ENCODE measurements at places on chromosomes 16 and 17.

DNA sequence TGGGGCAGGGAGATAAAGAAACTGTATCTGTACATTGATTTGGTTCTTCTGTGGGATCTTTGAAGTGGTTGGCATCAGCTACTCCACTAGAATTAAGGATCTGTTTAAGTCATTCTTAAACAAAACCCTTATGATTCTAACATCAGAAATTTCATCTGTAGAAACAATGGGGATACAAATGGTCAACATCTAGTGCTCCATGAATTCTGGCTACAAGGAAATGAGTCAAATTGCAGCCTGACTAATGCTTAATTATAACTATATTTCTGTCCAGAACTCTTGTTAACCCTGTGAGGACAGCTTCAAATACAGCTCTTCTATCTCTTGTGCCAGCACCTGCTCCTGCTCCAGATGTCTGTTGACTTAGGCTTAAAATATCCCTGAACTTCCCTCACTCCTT lies 13.9 kb upstream of the GINS3 start:
- no peak for DNase-seq

DNA sequence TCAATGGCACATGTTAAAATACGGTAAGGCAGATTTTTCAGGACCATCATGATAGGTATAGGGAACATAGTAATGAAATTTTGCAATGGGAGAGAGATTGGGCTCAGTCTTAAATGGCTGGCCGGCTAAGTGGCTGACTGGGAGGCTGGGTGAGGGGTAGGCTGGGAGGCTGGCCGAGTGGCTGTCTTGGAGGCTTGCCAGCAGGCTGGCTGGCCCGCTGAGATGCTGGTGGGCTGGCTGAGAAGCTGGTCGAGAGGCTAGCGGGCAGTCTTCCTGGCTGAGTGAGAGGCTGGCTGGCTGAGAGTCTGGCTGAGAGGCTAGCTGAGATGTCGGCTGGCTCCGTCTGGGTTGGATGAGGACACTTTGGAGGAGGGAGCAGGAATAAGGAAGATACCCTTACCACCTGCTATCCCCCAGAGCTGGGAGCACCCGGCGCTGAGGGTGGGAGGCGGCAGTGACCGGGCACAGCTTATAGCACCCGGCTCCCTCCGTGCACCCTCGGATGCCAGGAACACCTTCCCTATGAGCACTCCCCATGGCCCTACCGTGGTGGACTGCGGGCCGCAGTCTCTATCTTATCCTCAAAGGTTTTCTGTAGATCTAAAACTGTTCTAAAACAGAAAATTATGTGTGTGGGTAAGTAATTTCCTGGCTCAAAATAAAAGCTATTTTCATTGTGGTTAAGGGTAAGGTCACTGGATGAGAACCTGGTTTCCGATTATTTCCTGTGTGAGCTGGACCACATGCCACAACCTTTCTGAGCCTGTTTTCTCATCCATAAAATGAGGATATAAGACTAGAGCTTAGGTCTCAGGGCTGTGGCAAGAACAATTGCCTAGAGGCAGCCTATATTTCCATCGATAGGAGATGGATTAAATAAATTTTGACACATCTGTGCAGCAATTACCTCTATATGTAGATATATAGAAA lies 34.5 kb upstream of the TMC5 start:
- no peak for DNase-seq

DNA sequence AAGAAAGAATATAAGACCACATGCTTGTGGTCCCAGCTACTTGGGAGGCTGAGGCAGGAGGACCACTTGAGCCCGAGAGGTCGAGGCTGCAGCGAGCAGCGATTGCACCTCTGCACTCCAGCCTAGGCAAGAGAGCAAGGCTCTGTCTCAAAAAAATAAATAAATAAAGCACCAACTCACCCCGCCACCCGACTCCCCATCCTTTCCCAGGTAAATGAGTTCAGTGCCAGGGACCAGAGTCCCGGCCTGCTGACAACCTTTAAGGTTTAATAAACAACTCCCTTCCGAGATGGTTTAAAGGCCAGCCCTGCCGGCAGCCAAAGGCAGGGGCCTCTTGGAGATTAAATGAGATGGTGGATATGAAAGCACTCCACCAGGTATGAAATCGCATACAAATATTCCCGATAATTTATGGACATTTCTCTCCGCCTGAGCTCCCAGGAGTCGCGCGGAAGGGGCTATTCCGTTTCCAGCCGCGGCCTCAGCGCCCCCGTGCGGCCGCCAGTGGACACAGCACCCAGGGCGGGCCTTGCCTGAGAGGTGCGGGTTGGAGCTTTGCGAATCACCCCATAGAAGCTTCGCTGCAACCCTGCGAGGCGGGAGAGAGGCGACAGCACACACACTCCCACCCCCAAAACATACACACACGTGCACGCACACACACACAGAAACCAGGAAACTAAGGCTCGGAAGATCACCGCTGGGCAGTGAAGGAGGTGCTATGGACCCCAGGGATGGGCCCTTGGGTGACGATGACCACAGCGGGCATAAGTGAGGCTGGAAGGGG lies 4.0 kb upstream of the RPL38 start:
- no peak for DNase-seq

DNA sequence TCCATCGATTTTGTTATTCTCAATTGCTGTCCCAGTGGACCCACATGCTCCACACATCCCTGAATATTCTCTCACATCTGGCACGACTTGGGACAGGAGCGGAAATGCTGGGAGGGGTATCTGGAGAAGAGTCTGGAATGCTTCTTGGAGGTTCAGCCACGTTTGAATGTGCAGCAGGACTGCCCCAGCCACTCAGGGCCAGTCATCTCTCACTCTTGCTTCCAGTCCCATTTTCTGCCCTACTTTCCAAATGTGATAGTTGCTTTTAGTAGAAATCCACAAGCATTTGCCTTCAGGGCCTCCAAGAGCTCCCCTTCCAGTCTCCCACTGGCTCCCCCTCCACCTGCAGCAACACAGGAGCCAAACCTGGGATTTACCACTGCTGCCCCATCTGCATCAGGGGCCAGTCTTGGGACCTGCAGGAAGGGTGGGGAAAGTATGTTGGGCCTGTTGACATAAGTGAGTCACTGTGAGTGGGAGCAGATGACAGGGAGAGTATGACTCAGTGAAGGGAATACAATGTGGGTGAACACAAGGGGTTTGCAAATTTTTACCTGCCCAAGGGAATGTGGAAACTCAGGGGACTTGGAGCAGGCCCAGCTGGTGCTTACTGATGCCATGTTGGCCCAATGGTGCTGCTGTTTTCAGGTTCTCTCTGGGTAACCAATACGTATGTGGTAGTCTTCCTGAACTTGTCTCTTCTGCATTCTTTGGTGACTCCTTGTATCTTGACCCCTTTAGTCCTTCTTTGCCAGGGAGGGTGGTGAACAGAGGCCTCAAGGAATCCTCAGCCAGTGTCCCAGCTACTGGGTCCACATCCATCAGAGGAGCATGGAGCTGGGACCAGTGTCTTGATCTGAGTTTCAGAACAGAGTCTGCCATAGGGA lies 78.8 kb upstream of the CRHR1 start:
- DNase-seq = no peak

DNA sequence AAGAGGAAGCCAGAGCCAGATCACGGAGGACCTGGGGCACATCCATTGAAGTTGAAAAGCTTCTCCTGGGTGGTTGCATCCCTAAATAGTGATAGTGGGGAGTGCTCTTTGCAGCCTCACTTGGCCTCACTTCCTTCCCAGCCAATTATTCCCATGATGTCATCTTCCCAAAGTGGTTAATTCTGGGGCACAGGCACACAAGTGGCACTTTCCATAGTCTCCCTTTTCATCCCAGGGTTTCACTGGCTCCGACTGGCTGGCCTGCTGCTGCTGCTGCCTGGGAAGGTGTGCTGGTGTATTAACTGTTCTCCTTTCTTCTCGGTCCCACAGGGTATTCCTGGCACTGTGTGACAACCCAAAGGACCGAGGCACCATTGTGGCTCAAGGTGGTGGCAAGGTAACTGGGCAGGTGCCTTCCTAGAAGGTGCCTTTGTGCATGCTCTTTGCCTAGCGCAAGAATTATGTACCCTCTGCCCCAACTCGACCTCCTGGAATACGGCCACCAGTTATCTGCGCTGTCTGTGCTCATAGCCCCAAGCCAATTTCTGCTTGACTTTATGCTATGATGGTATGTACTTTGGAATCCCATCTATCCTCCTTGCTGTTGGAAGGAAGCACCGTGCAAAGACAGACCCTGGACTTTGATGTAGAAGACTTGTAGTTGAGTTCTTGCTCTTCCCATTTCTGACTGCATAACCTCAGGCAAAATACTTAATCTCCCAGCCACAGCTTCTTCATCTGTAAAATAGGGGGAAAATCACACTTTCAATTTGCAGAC lies 18.4 kb downstream of the SLC35G3 start:
- no peak for DNase-seq

GRCh38 chr17:82548681-82549303 lies 29.3 kb downstream of the FOXK2 start:
- peak; percentile 61 for DNase-seq

- no peak for DNase-seq
These were observed 32.8 kb downstream of the DHX38 start for GRCh38 chr16:72126429-72126765.

DNA sequence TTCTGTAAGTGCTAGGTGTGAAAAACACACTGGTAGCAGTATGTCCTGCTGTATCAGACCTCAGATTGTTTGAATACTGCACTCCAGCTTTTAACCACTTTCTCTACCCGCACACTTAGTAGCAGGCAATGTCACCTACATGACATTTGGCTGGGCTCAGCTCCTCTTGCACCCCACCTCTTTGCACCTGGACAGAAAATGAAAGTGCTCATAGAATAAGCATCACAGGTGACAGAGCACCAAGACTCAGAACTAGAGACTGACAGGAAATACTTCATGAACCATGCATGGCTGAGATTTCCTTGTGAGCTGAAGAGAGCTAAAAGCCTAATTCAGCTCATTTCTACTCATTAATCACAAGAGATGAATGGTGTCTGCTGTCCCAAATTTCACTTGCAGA lies 1014.2 kb upstream of the CDH8 start:
- DNase-seq = no peak

- DNase-seq = no peak
These were observed 91.9 kb downstream of the IRF8 start for GRCh38 chr16:85990861-85991301.

GRCh38 chr17:8444494-8444893 lies 8.8 kb downstream of the NDEL1 start:
- no peak for DNase-seq

- no peak for DNase-seq
These were observed 7.5 kb downstream of the CTU2 start for GRCh38 chr16:88713568-88714419.

DNA sequence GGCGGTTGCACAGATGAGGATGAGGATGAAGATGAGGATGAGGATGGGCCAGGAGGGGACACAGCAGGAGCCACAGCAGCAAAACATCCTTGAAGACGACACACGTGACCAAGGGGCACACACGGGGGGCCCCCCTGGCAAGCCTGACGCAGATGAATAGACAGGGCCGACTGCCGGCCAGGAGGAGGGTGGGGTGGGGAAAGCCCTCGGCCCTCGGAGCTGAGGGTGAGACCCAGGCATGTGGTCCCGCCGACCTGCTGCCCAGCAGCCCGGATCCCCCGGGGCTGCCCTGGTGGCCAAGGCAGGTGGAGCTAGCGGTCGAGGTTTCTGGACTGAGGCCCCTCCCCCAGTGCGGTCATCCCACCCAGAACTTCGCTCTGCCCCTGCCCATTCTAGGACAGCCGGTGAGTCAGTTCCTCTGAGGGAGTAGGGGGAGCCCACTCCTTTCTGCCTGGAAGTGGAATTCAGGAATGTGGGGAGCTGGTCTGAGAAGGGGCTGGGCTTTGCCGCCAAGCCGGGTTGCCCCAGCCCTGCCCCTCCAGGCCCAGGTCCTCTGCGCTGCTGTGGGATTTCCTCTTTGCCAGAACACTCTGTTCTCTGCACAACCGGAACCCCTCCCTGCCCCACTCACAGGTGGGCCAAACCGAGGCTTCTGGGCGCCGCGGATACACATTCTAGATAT lies 9.9 kb downstream of the CYGB start:
- no peak for DNase-seq

DNA sequence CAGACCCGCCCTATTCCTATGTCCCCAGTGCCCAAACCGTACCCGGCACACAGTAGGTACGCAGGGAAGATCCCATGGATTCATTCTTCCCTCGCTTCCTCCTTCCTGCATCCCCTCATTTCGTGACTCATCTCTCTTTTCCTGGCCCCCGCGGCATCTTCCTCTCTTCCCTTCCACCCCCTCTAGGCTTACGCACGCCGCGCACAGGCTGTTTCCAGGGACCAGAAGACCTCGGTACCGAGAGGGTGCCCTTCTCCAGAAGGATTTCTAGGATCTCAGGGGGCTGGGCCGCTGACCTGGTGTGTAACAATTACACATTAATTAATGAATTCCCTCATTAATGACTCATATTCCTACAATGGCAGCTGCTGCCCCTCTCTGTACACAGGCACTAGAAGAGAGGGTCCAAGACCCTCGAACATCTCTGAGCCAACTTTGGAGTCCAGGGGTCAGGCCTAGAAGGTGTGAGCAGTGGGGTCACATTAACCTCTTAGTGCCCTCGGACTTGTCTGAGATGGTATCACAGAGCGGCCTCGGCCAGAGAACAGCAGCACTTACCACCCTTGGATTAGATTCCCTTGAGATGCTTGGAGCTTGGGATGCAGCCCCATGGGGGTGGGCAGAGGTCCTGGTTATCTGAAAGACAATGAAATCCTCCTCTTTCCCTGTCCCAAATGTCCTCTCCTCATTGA lies 16.8 kb upstream of the PLLP start:
- no peak for DNase-seq

GRCh38 chr17:82392209-82392920 lies 20.8 kb downstream of the UTS2R start:
- no peak for DNase-seq

DNA sequence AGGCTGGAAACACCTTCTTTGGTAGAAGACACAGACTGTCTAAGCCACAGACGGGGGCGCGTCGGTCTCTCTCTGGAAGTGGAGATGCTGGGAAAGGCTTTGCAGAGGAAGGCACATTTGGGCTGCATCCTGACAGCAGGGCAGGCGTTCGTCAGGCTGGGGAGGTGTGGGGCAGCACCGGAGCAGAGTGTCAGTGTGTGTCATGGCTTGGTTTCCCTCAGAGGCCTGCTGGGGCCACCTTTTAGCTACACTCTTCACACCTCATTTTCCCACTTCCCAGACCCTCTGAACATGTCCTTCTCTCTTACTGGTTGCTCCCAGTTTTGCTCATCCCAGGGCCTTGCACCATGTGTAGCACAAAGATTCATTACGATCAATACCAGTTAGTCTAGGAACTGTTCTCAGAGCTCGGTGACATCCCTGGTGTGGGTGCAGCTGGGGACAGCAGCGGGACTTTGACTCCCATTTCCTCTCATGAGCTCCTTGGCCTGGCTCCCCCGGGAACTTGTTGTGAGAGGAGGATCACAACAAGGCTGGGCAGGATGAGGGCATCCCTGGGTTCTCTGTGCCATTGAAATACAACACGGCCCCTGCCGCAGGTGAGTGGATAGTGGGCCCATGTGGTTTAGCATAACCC lies 33.1 kb downstream of the SMARCE1 start:
- DNase-seq = no peak

GRCh38 chr16:84928679-84929420 lies 82.5 kb downstream of the ZDHHC7 start:
- DNase-seq = no peak

- DNase-seq = no peak
These were observed 7.6 kb downstream of the HAGH start for GRCh38 chr16:1818873-1819525.

GRCh38 chr16:72174726-72175125 lies 2.8 kb upstream of the PMFBP1 start:
- no peak for DNase-seq

GRCh38 chr16:24074574-24074973 lies 181.6 kb upstream of the CACNG3 start:
- no peak for DNase-seq

GRCh38 chr16:79348521-79349306 lies 251.8 kb downstream of the MAF start:
- DNase-seq = no peak

GRCh38 chr16:27556471-27556870 lies 6.5 kb downstream of the KATNIP start:
- DNase-seq = no peak
